ENCODE measurements at places on chromosomes 2 and 18.

DNA sequence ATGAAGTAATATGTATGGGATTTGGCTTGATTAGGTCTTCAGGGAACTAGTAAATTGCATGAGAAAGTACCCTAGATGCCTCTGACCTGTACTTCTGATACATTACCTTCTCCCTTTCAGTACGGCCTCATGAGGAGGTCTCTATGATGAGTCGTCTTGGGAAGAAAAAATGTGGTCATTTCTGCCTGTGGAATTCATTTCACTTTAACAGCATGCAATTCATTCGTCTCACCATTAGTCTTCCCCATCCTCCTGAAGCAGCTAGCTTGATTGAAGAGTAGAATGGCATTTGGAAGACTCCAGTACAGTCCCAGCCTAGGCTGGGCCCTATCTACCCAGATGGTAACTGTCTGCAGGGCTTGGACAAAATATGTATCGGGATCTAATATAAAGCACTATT lies 52.2 kb downstream of the TMX3 start:
- DNase-seq: no peak

GRCh38 chr2:101151859-101152271 lies 683 bp upstream of the TBC1D8 start:
- DNase-seq: no peak

- DNase-seq: no peak
Observed at GRCh38 chr2:86704459-86704971, 15.6 kb upstream of the RMND5A start.

GRCh38 chr18:23587220-23587642 lies 925 bp upstream of the NPC1 start:
- DNase-seq: no peak

DNA sequence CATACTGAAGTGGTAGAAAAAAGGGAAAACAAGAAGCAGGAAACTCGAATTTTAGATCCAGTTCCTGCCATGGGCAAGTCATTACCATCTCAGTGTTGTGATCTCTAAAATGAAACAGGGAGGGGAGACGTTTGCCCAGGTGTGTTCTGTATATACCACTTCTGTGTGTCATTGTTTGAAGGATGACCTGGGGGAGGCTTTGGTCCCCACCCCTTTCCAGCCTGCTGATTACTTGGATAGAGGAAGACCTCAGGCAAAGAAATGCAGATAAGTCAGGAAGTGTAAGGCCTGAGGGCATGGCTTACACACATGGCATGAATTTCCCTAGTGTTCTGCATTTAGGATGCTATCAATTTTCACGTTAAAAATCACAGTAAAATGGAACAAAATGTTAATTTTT lies 205.2 kb upstream of the CXCR4 start:
- no peak for DNase-seq

DNA sequence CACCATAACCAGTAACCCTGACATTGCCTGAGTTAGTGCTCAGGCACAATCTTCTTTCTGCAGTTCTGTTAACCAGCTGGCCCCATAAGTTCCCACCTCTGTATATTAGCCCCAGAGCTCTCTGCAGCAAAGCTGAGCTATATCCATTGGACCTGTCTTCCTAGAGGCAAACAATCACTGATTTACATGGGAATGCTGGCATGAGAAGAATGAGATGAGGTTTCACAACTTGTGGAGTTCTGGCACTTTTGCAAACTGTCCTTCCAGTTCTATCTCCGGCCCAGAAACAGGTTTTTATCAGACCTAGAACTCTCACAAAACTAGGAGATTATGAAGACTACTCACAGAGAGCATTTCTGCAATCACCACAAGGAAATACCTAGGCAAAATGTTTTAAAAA lies 7.9 kb upstream of the CCBE1 start:
- DNase-seq: no peak

- DNase-seq: no peak
Observed at GRCh38 chr18:10036479-10036878, 122.7 kb downstream of the VAPA start.

GRCh38 chr2:37414470-37414949 lies 70.1 kb downstream of the QPCT start:
- DNase-seq: no peak

DNA sequence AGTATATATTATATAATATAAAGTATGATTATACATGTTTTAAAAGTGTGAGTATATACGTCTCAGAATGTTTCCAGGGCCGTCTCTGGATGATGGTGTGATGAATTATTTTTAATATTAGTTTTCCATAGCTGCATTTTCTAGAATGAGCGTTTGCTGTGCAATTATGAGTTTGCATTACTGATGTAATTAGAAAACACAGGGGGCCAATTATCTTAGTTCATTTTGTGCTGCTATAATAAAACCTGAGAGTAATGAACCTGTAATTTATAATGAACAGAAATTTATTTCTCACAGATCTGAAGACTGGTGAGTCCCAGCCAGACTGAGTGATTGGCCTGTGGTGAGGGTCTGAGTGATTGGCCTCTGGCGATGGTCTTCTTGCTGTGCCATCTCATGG lies 4.0 kb upstream of the HJURP start:
- no peak for DNase-seq

DNA sequence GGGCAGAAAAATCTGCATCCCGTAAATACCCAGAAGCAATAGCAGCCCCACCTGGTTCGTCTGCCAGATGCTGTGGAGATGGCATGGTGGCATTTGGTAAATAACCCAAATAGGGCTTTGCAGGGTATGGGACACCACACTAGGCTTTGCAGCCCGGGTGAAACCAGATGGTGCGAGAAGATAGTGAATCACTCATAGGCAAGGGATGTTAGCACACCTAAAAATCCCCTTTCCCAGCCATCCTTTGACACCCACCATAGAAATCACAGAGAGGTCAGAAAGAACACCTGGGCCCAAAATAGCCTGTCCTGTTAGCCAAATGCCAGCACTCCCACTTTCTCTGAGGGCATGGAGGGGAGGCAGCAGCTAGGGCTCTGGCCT lies 47.6 kb downstream of the BCL11A start:
- no peak for DNase-seq

DNA sequence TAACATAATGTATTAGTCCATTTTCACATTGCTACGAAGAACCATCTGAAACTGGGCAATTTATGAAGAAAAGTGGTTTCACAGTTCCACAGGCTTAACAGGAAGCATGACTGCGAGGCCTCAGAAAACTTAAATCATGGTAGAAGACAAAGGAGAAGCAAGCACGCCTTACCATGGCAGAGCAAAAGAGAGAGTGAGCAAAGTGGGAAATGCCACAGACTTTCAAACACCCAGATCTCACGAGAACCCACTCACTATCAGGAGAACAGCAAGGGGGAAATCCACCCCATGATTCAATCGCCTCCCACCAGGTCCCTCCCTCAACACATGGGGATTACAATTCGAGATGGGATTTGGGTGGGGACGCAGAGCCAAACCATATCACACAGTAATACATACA lies 22.5 kb downstream of the PIGN start:
- no peak for DNase-seq

DNA sequence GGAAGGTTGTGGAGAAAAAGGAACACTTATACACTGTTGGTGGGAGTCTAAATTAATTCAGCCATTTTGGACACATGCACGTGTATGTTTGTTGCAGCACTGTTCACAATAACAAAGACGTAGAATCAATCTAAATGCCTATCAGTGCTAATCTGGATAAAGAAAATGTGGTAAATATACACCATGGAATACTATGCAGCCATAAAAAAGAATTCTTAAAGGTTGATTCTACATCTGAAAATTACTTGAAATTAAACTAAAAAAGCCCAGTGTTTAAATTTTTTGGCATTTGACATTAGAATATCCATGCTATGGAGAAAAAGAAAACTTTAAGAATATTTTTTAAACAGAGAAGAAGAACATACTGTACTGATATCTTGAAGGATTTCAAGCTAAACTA lies 84.0 kb downstream of the BMPR2 start:
- DNase-seq: no peak

GRCh38 chr2:239378021-239378917 lies 22.6 kb downstream of the HDAC4 start:
- no peak for DNase-seq

DNA sequence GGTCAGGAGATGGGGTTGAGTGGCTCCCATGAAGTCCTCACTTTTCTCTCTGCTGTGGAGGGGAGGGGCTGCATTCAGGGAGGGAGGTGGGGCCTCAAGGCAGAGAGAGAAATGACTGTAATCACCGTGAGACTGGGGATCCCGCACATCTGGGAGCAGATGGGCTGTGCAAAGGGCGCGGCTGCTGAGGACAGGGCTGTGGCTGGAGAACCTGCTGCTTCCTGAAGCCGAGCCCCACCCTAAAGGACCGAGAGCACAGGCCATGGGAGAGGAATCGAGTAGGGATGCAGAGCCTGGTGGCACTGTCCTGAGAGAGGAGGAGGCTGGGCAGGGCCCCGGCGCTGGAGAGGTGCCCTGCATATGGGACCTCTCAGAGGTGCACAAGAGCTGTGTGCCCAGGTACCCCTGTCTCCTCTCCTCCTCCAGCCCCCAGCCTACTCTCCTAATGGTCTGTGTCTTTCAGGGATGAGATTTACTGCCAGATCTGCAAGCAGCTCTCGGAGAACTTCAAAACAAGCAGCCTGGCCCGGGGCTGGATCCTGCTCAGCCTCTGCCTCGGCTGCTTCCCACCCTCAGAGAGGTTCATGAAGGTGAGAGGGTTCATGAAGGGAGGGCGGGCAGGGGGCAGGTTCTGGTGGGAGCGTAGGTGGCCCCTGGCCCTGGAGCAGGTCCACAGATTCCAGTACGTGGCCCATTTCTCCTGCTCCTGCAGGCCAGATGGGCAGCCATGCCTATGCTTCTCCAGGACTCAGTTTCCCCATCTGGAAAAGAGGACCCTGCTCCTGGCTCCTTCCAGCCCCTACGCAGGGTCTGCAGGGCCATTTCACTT lies 25.9 kb upstream of the GPR17 start:
- DNase-seq: no peak

GRCh38 chr2:136221026-136221425 lies 103.1 kb upstream of the CXCR4 start:
- DNase-seq: no peak

GRCh38 chr2:172072303-172072702 lies 13.0 kb upstream of the DLX1 start:
- DNase-seq: no peak

GRCh38 chr18:74906184-74906583 lies 302.8 kb downstream of the PTGR3 start:
- DNase-seq: no peak
